Thymus (tissue), 14 donors: ENCODE measurements at places on chromosomes 5 and 9. TPM values are rescaled to one million over a fixed set of nuclear protein-coding genes. Genes with fewer than 3 reads are reported as not detected.
A peak's percentile ranks its signal among the peaks of the same experiment; 100 is the strongest.

DNA sequence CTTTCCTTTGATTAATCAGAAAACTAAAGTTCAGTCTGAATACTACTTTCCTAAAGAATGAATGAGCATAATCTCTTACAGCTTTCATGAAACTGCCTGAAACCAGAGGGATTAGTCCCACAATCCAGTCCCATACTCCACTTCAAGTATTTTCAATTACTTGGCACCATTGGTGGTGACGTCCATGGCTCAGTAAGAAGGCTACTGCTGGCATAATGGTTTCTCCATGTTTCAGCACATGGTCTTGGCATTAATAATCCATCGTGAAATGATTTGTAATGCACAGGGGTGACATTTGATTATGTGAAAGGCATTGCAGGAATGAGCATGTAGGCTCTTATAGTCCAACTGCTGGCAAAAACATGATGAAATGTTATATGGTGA lies 23.4 kb downstream of the LIX1 start:
- DNase-seq, result no peak

GRCh38 chr9:109894473-109894872 lies 114.5 kb downstream of the PALM2AKAP2 start:
- no peak for DNase-seq

DNA sequence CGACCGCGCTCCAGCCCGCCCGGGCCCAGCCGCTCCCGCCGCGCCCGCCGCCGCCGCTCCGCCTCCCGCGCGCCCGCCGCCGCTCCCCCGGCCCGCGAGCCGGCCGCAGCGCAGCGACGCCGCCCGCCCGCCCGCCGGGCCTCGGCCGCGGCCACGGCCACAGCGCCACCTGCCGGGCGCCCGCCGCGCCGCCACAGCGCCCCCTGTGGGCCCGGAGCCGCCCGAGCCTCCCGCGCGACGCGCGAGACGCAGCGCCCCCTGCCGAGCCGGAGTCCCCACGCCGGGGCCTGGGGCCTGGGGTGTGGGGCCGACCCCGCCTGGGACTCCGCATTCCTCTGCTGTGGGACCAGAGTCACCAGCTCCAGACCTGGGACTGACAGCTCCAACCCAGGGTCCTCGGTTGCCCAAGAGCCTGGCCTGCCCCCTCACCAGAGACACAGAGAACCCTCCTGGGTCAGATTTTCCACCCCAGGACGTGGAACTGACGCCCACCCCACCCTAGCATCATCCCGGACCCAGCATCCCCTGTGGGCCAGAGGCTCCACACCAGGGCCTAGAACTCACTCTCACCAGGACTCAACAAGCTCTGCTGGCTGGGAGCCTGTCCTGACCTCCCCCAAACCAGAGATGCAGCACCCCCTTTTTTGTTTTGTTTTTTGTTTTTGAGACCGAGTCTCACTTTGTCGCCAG lies at the start of gene RAPGEF1:
Gene RAPGEF1 (minus strand): TSS at position 118 of the 690 bp plus-strand sequence. CDS start 246 bp downstream, outside the sequence.
- peak; percentile 62 for DNase-seq

- no peak for DNase-seq
Measured at GRCh38 chr9:116654059-116654355, 33.1 kb upstream of the TRIM32 start.

DNA sequence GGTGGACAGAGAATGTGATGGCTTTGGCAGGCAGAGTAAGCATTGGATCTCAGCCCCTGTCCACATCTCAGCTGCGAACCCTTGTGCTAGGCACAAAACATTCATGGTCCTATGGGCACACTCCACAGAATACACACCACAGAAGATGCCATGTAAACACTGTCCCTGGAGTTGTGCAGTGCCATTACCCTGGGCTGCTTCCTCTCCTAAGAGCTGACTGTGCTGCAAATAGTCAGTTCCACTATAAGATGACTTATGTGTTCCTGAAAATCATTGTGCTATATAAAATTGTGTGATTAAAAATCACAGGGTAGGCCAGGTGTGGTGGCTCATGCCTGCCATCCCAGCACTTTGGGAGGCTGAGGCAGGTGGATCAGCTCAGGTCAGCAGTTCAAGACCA lies 31.9 kb upstream of the ATP6V1G1 start:
- no peak for DNase-seq

DNA sequence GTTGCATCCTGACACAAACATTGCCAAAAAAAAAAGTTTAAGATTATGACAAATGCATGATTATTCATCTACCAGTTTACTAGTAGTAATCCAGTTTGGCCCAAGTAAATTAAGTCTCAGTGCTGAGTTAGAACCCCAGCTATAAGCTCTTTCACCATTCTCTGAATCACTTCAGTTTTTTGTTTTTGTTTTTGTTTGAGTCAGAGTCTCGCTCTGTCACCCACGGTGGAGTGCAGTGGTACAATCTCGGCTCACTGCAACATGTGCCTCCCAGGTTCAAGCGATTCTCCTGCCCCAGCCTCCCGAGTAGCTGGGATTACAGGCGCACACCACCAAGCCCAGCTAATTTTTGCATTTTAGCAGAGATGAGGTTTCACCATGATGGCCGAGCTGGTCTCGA lies 1.5 kb upstream of the PCYOX1L start:
- DNase-seq, result no peak

- no peak for DNase-seq
Measured at GRCh38 chr5:180380856-180381255, 27.7 kb upstream of the GFPT2 start.

DNA sequence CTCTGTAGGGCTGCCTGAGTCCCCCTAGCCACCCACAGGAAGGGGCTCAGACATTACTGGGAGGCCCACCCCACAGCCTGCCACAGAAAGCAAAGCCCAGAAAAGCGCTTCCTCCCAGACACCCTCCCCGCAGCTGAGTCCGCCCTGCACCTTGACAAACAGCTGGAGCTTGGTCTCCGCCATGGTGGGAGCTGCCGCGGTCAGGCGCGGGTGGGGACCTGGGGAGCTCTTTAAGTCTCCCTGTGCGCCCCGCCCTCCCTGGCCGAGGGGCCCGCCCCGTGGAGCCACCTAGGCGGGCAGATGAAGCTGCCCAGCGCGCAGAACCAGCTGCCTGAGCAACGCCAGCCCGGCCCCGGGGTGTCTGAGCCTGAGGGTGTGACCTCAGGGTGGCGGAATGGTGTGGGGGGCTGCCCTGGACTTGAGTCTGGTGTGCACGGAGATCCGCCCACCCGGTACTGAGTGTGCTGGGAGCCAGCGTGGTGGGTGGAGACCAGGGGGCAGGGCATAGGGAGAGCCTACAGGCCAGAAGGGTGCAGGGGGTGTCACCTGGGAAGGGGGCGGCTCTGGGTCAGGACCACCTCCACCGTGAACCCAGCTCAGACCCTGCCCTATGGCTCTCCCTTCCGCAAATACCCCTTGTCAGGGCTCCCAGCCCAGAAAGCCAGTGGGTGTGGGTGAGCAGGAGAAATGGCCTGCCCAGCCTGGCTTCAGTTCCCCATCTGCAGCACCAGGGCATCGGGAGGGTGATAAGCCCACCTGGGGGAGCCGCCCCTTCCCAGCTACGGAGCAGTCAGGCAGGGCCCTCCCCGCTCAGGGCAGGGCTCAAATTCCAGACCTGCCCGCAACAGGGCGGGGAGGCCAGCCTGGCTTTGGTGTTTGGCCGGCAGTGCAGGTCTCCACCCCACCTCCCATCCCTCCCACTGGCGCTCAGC lies at the start of gene CLIC3:
Gene CLIC3 (minus strand): TSS at position 208 of the 932 bp plus-strand sequence. CDS start 25 bp downstream, at position 183.
- peak; percentile 76 for DNase-seq

GRCh38 chr5:126624534-126624933 lies 23.8 kb downstream of the PHAX start:
- no peak for DNase-seq

GRCh38 chr5:73637565-73637964 lies 11.6 kb downstream of the ARHGEF28 start:
- DNase-seq, result no peak

GRCh38 chr9:83178717-83179116 lies 115.8 kb upstream of the RASEF start:
- no peak for DNase-seq

DNA sequence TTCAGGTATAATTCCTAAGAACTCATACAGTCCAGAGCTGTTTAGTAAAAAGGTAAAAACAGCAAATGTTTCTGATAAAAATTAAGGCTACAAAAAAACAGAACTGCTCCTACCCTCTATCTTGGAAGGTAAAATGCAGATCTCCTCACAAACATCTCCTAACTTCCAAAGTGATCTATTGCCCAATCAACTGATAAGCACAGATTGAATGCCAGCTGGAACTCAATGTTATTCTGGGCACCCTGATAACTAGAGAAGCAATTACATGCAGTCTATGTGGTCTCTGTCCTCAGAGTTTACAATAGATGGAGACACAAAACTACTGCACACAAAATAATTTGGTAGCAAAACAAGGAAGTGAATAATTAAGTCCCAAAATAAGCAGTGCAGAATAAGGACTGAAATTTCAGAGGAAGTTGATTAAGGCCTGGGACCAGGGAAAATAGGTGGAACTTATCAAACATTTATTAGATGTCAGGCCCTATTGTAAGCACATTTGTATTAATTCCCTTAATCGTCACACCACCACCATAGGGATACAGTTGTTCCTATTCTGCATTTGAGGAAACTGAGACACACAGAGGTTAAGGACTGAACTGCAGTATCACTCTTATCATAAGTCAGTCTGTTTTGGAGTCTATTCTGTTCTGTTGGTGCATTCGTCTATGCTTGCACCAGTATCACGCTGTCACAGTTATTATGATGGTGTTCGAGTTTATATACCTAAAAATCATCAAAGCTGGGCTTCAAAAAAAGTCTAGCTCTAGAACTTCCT lies 102.2 kb upstream of the TARS1 start:
- no peak for DNase-seq

The RFESD gene
- total RNA-seq, result 10.9 TPM

The NACC2 gene
- total RNA-seq, result 1.5 TPM

The POLE3 gene
- 78.9 TPM for total RNA-seq

The TMEM171 gene
- 0.19 TPM for total RNA-seq

The UNC5A gene
- 0.28 TPM for total RNA-seq

The PDLIM4 gene
- total RNA-seq, result 10.0 TPM

The CATSPER3 gene
- total RNA-seq, result 0.19 TPM

The MSX2 gene
- 0.19 TPM for total RNA-seq

The CDH9 gene
- 0.05 TPM for total RNA-seq

The STXBP1 gene
- total RNA-seq, result 2.7 TPM

The PCDHB2 gene
- 0.24 TPM for total RNA-seq

The ANKRD31 gene
- 0.61 TPM for total RNA-seq
